ENCODE measurements at places on chromosomes 3 and 15.
A peak's percentile ranks its signal among the peaks of the same experiment; 100 is the strongest.

DNA sequence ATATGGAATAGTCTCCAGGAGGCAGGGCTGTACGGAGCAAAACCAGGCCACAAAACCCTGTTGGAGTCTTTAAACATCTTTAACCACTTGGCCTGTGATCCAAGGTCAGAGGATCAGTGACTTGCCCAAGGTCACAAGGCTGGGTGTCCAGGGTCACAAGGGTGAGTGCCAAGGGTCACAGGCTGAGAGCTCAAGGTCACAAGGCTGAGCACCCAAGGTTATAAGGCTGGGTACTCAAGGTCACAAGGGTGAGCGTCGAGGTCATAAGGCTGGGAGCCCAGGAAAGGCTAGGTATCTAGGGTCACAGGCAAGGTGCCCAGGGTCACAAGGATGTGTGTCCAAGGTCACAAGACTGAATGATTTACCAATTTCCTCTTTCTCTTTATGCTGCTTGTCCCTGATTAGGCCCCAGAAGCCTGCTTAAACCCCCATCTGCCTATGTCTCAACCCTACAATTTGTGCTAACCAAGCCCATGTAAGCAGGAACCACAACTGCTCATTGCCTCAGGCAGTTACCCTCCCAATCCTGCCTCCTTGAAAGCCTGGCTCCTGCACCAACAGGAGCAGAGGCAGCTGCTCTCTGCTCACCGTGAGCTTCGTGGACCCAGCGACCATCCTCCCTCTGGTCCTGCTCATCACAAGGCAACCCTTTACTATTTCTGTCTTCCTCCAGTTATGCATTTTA is 51.5 kb downstream of the MGLL start:
- no peak for DNase-seq

DNA sequence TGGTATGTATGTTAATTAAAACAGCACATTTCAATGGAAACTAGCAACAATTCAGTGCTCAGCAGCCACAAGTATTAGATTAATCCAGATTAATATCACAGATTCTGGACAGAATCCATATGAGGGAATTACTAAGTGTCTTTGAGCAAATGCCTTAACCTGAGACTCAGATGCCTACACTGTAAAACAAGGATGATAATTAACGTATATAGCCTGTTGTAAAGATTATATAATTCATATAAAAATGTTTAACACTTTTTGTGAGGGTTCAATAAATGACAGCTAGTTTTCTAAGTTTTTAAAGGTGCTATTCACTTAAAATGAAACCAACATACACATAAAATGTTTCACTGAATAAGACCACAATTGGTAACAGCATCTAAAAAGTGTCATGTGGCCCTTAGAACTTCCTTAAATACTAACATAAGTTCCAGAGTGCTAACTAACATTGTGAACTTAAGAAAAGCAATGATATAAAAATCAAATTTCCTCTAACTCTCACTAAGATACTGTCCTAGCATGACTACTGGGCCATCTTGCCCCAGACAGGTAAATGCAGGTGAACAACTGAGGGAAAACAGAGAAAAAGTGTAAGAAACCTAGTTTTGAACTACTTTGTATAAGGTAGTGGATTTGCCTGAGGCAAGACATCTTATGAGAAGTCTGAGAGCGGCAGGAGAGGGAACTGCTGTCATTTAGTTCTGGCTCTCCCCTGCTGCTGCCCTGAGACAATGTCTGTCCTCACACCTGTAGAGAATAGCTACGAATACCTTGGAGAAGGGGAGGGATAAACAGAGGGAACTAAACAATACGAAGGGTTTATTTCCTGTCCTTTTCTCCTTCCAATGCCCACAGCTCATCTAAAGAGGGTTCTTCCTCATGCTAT is 151.3 kb downstream of the ADAM10 start:
- DNase-seq, result no peak

- DNase-seq, result peak; percentile 23
Observed at GRCh38 chr3:175267121-175267531, 408.0 kb downstream of the NAALADL2 start.

GRCh38 chr3:97835761-97836160 is 13.9 kb downstream of the CRYBG3 start:
- peak; percentile 11 for DNase-seq

DNA sequence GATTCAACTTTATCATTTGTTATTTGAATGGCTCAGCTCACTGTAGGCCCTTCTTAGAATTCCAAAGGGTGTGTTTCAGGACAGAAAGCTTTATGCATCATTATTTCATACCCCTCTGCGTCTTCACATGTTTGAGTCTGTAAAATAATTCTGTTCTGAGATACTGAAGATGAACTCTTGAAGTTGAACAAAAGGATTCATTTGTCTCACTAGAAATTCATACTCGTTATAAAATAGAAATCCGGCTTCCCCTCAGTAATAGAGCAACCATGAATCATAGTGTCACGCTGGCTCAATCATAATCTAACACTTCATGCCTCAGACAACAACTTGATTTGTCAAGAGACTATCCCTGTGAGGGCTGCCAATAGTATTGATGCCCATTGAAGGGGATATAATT is 1015.4 kb upstream of the SEMA6D start:
- DNase-seq, result no peak

- no peak for DNase-seq
Observed at GRCh38 chr3:57006949-57007419, 53.5 kb upstream of the SPATA12 start.

DNA sequence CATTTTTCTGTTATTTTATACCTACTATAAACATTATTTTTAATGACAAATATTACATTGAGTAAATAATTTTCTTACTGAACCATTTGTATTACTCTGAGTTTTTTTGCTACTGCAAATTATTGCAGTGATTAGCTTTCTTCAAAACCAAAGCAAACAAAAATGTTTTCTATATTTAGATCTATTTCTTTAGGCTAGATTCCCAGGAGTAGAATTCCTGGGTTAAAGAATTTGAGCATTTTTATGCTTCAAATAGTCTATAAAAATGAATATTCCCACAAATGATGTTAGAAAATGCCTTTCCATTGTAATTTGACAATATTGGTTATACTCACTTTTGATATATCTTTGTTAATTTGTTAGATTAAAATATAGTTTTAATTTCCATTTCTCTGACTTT is 76.8 kb downstream of the LEKR1 start:
- no peak for DNase-seq

- DNase-seq, result peak; percentile 36
Observed at GRCh38 chr3:73056014-73056844, 5.2 kb upstream of the EBLN2 start.

- DNase-seq, result no peak
Observed at GRCh38 chr3:116836286-116836685, 126.7 kb downstream of the TUSC7 start.

DNA sequence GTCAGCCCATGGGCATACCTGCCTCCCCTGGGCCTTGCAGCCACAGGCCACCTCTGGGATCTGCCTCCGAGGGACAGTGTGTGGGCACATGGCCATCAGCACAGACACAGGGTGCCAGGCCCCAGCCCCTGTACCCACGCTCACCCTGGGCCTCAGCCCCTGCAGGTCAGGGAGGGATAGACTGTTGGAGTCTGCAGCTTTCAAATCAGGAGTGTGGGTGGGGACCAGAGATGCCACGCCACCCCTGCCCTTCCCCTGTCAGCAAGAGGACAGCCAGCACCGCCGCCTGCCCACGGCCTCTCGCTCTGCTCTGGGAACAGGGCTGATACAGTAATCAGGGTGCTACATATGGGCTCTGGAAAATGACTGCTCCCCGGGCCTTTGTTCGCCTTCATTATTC is 72.7 kb downstream of the DNAJB8 start:
- DNase-seq, result no peak

DNA sequence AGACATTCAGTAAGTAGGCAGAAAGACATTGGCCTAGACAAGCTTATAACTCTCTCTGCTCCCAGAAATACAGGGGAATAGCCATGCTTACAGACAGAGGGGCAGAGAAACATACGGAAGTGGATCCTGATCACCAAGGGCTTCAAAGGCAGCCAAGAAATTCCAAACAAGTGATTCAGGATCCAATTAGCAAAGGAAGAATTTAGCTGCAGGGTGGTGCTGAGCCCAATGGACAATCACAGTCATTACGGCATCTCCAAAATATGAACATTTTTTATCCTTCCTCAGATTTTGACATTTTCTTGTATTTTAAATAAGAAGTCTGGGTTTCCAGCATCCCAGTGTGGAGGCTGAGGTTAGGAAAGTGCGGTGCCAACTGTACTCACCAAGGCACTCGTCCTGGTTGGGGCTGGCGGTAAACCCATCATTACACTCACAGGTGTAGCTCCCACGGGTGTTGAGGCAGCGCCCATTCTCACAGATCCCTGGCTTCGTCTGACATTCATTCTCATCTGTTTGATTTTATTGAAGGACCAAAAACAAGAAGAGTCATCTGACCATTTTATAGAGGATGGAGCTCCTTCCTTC is 96.8 kb downstream of the DUT start:
- DNase-seq, result peak; percentile 96

DNA sequence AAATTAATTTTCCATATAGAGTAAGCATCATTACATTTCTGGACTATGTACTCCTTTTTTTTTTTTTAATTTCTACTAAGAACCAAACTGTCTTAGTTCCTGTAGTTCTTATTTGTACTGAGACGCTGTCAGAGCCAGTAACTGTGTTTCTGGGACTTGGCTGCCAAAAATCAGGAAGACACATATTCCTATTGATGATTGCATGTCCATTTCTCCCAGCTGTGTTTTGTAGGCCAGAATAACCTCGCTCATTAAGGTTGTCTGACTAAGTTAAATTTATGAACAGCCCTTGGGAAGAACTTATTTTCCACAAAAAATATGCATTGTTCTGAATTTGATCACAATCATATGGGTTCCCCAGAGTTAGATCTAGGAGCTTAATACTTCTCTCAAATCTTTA is 29.5 kb downstream of the PLSCR5 start:
- no peak for DNase-seq

- DNase-seq, result no peak
Observed at GRCh38 chr3:154728285-154728684, 298.3 kb upstream of the GPR149 start.

GRCh38 chr3:126501054-126501453 is 16.5 kb downstream of the UROC1 start:
- no peak for DNase-seq

DNA sequence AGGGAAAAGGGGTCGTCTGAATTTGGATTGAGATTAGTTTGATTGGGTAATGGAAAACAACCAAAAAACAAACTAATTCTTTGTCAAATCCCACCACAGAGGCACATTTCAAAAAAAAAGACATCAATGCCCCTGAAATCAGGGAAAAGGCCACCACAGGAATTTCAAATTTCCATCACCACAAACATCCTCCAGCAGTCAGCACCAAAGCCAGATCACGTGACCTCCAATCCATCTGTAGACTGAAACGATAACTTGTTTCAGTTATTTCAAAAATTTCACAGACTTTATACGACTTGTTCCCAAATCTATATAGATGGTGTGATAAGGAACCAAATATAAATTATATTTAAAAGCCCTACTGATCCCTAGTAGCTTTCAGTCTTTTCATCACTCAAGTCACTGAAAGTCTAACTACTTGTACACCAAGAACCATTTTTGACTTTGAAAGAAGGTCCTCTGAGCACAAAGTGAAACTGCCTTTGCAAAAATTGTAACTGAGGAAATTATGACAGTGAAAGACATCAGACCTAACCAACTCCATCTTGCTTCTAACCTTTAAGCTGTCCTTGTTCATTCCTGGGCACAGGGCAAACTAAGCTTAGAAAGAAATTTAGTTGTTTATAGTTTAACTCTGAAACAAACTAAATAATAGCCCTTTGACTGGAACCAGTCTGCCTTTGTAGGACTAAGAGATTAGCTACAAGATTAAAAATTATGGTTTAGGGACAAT is 48.1 kb upstream of the PLCL2 start:
- no peak for DNase-seq

DNA sequence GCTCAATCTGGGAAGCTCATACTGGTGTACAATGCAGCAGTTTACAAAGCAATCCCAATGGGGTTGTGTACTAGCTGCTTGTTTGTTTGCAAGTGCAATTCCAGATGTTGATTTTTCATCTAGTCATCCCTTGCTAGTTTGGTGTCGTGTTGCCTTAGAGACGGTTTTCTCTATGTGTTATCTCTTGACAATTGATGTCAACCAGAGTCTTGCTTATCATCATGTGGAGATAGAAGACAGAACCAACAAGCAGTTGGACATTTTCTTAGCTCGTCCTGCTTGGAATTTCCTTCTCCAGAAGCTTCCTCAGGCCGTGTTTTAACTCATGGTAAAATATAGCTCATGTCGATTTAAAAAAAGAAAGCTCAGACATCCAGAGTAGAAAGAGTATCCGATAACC is 262.0 kb upstream of the KCNH8 start:
- DNase-seq, result no peak

DNA sequence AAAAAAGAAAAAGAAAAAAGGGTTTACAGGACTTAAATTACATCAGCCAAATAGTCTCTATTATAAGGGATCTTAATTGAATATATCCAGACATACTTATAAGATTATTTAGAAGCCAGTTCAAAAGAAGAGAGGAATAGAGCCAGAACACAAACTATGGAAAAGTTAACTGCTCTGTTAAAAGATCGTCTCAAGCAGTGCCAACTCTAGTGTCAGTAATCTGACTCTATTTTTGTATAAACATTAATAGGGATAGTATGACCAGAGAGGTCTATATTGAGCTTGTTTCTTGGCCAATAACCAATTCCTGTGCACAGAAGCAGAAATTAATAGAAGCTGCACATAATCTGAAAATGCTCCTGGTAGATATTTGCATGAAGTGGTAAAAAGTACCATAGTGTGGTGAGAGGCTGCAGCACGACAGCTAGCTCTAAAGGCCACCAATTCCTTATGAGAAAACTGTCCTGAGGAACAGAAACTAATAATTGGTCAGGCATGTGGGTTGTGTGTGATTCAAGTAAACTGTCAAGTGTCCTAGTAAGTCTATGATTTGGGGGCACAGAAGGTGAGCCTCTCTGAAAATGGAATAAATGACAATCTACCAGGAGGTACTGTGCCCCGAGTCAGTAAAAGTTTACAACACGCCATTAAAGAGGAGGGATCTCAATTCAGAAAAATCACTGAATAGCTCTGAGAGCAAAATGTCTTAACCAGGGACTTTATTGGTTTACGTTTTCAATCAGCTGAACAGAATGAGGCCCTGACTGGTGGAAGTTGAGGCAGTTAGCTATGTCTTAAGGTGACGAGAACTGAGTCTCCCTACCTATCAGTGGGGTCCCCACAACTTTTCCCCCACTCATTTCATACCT is 51.5 kb upstream of the NANOGP8 start:
- no peak for DNase-seq

- peak; percentile 36 for DNase-seq
Observed at GRCh38 chr3:175940881-175941280, 1081.7 kb downstream of the NAALADL2 start.
